ENCODE measurements at places on chromosomes 7 and 10. TPM values are rescaled to one million over a fixed set of nuclear protein-coding genes. Genes with fewer than 3 reads are reported as not detected.

- H3K4me1 ChIP-seq = no peaks in the 10 kb centered on the region
- H3K27me3 ChIP-seq = no peaks in the 10 kb centered on the region
- H3K4me3 ChIP-seq = no peak overlapping the region
- no peak overlapping the region for H3K27ac ChIP-seq
- no peaks in the 10 kb centered on the region for H3K36me3 ChIP-seq
- DNase-seq = no peak
These were observed 415.1 kb downstream of the GFRA1 start for GRCh38 chr10:115857856-115858255.

DNA sequence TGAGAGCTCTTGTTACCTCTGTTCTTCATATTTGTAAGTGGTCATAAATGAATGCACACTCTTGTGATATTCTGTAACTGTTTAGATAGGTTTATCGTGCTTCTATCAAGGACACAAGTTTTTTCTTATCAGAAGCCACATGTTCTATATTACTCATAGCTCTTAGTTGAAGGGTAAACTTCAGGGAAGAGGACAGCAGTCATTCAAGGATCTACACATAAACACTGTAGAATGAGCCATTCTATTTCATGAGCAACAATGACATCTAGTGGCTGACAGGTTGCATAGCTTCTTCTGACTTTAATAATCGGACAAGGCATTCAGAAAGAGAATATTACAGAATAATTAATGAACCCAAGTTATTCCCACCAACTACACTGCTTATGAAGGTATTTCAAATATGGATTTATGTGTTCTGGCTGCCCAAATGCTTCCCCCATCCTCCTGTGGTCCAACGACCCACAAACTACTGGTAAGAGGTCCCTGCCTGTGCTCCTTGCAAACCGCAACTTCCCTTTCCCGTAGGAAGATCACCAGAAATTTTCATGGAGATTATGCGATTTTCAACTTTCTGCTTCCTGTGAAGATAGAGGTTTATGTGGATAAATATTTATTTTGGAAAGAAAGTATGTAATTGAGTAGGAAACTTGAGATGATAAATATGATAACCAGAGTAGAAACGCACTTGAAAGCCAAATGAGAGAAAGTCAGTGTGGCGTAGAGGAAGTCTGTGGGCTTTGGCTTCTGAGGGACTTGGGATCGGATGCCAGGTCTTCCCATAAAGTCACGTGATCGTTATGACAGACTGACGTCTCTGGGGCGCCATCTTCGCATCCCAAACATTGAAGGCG, 16.8 kb upstream of the ABCB5 start:
- H3K36me3 ChIP-seq = no peaks in the 10 kb centered on the region
- H3K27me3 ChIP-seq = no peaks in the 10 kb centered on the region
- DNase-seq = no peak
- H3K27ac ChIP-seq = no peak overlapping the region

DNA sequence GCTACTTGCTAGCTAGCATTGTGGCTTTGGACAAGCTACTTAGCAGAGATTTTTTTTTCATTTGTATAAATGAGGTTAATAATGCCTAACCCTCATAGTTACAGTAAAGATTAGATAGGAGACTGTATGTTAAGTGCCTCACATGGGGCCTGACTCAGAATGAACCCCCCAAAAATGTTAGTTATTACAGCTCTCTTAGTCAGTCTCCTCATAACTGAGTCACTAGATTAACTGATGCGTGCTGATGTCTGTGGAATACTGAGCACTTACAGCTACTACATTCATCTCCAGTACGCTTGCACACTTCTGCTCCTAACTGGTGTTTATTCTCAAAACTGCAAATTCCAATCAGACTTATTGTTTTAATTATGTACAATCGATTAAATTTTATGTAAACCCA, 315.3 kb downstream of the SNX13 start:
- no peak overlapping the region for H3K4me3 ChIP-seq
- H3K36me3 ChIP-seq = no peaks in the 10 kb centered on the region
- DNase-seq = no peak
- no peaks in the 10 kb centered on the region for H3K4me1 ChIP-seq

DNA sequence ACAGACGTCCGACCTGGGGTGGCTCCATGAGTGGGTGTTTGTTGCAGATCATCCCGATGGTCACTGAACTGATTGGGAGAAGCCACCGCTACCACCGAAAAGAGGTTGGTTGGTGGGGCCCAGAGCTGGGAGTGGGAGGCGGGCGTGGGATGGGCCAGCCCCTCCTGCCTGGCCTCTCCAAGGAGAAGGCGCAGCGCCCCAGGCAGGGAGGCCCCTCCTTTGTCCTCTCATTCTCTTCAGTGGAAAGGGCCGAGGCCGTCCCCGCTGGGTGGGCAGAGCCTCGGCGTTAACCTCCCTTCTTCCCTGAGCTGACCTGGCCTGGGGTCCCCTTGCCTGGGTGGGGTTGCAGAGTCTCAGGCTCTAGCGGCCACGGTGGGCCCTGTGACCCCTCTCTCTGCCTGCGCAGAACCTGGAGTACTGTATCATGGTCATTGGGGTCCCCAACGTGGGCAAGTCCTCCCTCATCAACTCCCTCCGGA, 5.2 kb downstream of the MTG1 start:
- H3K4me1 ChIP-seq = peaks cover 8% of the 10 kb centered on the region
- no peak overlapping the region for H3K4me3 ChIP-seq
- H3K27me3 ChIP-seq = no peaks in the 10 kb centered on the region
- DNase-seq = no peak
- peaks cover 11% of the 10 kb centered on the region for H3K36me3 ChIP-seq

STEAP1B gene
- total RNA-seq = 0.86 TPM
